ENCODE measurements at places on chromosomes 1 and 21.
A peak's percentile ranks its signal among the peaks of the same experiment; 100 is the strongest.

DNA sequence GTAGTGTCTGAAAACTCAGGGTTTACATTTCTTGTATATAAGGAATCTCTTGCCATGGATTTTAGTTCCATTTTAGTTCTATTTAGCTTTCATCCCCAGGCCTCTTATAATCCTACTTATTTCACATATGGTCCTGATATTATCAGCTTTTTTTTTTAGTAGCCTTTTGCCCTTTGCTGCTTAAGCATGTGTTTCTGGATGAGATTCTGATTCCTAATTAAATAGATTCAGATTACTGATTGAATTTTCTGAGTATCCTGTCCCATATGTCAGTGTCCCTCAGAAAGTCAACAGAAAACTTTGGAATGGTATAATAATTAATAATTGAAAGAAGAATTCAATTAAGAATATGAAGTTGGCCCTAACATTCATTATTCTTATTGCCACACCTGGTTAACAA lies 134.7 kb upstream of the HOOK1 start:
- no peak for DNase-seq

DNA sequence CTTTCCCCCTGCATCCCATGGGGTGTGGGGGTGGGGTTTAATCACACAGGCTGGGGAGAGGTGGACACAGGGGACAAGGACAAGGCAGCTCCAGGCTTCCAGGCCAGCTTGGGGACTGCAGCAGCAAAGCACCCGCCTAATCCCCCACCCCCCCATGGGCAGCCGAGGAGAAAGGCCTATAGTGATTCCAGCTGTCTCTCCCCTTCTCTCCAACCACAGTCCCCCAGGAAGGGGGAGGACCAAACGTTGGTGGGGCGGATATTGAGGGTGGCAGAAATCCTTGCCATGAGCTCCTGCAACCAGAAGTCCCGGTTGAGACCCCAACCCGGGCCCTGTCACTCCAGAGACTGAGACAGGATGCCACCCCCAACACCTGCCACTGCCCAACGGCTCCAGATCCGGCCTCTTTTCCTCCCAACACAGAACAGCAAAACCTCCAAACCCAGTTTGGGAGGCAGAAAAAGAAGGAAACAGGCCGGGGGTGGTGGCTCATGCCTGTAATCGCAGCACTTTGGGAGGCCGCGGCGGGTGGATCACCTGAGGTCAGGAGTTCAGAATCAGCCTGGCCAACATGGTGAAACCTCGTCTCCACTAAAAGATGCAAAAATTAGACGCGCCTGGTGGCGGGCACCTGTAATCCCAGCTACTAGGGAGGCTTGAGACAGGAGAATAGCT lies 1.7 kb downstream of the EPHA2 start:
- DNase-seq = no peak

DNA sequence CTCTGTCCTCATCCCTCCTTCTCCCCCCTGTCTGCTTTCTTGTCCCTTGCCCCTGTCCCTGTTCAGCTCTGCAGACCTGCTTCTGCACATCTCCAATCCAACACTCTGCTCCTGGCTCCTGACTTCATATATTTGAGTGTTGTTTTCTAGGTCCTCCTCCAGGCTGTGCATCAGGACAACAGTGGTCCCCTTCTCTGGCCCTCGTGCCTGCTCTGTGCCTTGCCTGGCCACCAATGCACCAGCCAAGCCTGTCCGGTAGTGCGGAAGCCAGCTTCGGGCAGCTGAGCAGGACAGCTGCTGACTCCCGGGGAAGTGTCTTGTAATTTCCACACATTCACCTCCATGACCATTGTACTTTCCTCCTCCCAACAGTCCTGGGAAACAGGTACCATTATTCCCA lies 203.4 kb upstream of the RAB4A start:
- no peak for DNase-seq

DNA sequence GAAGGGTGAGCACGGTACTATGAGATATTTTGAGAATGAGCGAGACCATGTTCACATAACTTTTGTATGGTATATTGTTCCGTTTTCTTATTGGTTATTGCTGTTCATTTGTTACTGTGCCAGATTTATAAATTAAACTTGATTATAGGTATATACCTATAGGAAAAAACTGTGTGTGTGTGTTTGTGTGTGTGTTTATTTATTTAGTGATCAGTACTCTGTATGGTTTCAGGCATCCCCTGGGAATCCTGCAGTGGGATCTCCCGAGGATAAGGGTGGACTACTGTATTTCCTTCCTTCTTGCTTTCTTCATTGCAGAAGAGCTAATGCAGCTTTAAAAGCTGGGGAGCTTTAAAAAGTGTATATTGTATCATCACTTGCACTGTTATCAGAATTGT lies 8.0 kb upstream of the ASH1L start:
- DNase-seq = no peak

GRCh38 chr1:17661546-17662157 lies 93.5 kb upstream of the ACTL8 start:
- peak; percentile 17 for DNase-seq

DNA sequence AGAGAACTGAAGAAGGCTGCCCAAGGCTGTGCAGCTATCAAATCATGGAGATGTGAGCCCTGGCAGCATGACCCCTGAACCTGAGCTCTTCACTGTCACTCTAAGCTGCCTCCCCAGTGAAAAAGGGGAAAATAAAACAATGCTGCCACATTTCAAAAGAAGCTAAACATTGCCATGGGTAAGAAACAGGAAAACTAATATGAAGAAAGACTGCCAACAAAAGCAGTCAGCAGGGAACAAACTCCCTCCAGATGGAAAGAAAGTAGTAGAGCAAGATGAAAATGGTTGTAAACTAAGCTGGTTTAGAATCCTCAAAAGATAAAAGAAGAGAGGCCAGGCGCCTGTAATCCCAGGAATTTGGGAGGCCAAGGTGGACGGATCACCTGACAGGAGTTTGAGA lies 36.2 kb upstream of the CSF1 start:
- no peak for DNase-seq

GRCh38 chr21:42988236-42988965 lies 14.0 kb downstream of the PKNOX1 start:
- peak; percentile 55 for DNase-seq

GRCh38 chr21:33035147-33035546 lies 9.4 kb downstream of the OLIG2 start:
- DNase-seq = no peak

DNA sequence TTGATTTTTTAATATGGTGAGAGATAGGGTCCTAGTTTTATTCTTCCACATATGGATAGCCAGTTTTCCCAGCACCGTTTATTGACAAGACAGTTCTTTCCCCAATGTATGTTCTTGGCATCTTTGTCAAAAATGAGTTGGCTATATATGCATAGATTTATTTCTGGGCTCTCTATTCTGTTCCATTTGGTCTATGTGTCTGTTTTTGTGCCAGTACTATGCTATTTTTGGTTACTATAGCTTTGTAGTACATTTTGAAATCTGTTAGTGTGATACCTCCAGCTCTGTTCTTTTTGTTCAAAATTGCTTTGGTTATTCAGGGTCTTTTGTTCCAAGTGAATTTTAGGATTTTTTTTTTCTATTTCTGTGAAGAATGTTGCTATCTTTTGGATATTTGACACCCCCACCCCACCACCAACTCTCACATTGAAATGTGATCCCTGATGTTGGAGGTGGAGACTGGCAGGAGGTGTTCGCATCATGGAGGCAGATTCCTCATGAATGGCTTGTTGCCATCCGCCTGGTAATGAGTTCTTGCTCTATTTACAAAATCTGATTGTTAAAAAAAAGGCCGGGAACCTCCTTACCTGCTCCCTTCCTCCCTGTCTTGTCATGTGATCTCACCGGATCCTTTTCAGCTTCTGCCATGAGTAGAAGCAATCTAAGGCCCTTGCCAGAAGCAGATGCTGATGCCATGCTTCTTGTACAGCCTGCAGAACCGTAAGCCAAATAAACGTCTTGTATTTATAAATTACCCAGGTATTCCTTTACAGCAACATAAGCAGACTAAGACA lies 54.8 kb upstream of the KRTAP19-8 start:
- no peak for DNase-seq

DNA sequence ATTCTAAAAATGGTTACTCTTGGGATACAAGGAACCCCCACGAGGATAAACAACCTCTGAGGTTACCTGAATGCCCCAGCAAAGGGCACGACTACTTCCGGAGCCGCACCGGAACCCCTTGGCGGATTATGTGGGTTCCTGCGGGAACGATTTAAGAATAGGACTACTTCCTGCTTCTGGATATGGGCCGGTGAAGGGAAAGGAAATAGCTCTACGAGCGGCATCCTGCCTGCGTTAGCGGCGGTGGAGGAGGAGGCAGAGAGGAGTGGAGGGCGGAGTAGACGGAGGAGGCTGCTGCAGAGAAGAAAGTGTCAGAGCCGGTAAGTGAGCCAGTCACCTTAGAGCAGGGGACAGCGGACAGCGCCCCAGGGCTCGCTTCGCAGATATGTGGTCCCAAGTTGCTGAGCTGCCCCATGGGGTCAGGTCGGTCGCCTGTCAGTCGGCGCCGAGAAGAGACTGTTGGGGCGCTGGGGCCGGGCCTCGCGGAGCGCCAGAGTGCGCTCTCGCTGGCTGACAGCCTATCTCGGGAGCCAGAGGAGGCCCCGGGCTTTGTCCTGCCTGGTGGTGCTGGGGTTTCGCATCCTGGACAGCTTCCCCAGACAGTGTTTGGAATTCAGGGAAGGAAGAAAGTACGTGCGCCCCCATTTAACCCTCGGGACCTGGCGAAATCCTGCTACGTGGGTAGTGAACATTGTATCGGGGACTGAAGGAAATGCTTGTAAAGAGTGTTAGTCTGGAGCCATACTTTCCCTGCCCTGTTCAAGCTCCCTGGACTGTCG lies at the start of gene KLHL20:
KLHL20 (plus strand) TSS at position 223 of the 779 bp plus-strand sequence. CDS start 1,063 bp downstream, outside the sequence.
- peak; percentile 74 for DNase-seq

GRCh38 chr1:29739176-29739575 lies 502.9 kb downstream of the PTPRU start:
- no peak for DNase-seq

DNA sequence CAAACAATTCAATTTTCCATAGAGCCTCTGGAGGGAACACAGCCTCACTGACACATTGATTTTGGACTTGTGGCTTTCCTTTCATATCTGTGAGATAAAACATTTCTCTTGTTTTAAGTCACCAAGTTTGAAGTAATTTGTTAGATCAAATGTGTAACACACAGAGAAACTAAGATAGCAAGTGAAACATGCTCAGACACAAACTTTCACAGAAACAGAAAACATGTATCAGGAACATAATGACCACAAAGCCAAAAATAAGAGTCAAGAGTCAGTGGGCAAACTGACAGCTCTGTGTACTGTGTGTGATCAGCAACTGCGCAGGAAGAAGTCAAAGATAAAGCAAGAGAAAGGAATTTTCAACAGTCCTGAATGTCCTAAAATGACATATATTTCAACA lies 1237.5 kb downstream of the AMY1C start:
- DNase-seq = no peak

- no peak for DNase-seq
These were observed 20.6 kb downstream of the TRAF5 start for GRCh38 chr1:211347077-211347844.

DNA sequence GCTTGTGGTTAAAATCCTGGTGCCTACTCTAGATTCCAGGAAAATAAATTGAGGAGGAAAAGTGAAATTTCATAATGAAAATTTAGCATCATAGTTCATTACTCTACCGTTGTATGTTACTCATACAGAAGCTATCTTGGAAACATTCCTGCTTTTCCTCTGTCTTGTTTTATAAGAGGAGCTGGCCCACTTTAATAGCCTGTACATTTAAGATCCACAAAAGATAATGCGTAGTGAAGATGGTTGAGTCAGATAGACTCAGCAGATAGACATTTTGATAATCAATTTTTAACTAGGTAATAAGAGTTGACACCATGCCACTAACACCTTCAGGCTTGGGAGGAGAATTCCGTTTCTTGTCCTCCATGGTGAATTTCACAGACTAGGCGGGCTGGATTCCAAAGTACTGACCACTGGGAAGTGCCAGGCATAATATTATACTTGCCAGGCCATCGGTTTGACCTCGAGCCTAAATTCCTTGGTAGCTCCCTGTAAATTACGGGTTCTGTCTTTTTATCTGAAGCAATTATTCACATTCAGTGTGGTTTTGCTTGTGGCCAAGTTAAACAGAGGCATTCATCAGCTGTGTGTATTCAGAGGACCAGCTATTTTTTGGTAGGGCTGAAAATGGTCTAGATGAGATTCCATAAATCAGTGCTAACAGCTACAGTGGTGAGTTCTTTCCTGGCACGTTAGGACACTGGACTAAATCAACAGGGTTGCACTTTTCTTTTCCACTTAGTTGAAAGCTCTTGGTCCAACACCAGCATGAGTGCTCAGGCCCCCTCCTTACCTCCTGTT lies 111.9 kb upstream of the KAZN start:
- peak; percentile 63 for DNase-seq

GRCh38 chr1:18021242-18021641 lies 86.4 kb upstream of the IGSF21 start:
- no peak for DNase-seq

- no peak for DNase-seq
These were observed 454.0 kb upstream of the C1orf87 start for GRCh38 chr1:60527567-60527966.

- no peak for DNase-seq
These were observed 15.9 kb downstream of the SAMD11 start for GRCh38 chr1:939511-940106.

GRCh38 chr1:53254011-53254640 lies 15.8 kb upstream of the MAGOH start:
- DNase-seq = no peak

- DNase-seq = peak; percentile 49
These were observed 55.9 kb downstream of the TOR3A start for GRCh38 chr1:179137617-179138255.

DNA sequence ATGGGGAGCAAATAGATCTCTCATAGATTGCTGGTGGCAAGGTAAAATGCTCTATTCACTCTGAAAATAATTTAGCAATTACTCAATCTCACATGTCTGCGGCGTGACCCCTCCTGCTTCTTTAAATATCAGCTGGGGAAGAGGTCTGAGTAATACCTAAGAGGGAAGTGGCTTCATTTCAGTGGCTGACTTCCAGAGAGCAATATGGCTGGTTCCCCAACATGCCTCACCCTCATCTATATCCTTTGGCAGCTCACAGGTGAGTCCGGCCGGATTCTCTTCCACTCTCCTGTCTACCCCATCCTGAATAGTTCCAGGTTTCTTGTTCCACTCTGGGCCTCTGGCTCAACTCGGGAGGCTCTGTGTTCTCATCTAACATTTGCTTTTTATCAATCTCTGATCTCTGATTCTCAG lies at the start of gene SLAMF7:
SLAMF7 (plus strand) TSS at position 150 of the 414 bp plus-strand sequence; CDS start at position 205, 55 bp downstream.
- DNase-seq = no peak

- no peak for DNase-seq
These were observed 78.0 kb upstream of the ZNF648 start for GRCh38 chr1:182139496-182139895.

Data from fibroblast of the conjunctiva (primary cell).